ENCODE measurements at places on chromosomes 5 and 9. TPM values are rescaled to one million over a fixed set of nuclear protein-coding genes. Genes with fewer than 3 reads are reported as not detected.
A peak's percentile ranks its signal among the peaks of the same experiment; 100 is the strongest.

GRCh38 chr5:172696171-172696849 is 55.2 kb downstream of the NEURL1B start:
- DNase-seq, result no peak

HCN1 gene
- not detected for total RNA-seq

- no peak for DNase-seq
Measured at GRCh38 chr5:133933169-133933509, 35.3 kb downstream of the C5orf15 start.

DNA sequence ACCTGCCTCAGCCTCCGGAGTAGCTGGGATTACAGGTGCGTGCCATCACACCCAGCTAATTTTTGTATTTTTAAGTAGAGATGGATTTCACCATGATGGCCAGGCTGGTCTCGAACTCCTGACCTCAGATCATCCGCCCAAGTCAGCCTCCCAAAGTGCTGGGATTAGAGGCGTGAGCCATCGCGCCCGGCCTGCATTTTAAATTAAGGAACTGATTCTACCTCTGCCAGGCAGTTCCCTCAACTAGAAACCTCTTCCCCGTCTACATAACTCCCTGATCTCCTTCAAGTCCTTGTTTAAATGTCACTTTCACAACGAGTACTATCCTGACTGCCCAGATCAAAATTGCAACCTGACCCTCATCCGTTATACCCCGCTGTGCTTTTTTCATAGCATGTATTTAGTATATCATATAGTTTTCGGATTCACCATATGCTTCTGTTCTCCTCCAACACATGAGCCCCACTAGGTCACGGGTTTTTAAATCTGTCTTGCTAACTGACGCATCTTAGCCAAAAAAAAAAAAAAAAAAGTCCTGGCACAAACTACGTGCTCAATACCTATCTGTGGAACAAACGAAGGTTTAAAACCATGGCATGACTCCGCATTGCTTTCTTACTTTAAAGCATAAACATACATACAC is 858 bp upstream of the SOWAHA start:
- DNase-seq, result no peak

BAAT gene
- total RNA-seq, result not detected

DNA sequence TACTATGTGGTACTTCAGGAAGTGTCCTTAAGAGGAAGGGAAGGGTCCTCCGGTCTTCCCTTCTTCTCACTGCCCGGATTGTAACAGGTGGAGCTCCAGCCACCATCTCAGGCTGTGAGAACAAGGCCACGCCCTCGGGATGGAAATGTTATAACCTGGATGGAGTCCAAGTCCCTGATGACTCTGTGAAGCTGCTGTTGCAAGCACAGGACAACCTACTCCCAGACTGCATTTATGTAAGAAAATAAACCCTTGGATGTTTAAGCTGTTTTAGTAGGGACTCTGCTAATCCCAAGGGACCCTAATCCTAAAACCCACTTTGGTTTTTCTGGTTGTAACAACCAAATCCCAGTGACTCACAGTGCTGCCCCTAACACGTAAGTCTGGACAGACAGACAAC is 221.6 kb downstream of the ACTL7B start:
- DNase-seq, result no peak

- no peak for DNase-seq
Measured at GRCh38 chr9:130918826-130919558, 20.1 kb downstream of the FIBCD1 start.

NUTM2G gene
- not detected for total RNA-seq

DNA sequence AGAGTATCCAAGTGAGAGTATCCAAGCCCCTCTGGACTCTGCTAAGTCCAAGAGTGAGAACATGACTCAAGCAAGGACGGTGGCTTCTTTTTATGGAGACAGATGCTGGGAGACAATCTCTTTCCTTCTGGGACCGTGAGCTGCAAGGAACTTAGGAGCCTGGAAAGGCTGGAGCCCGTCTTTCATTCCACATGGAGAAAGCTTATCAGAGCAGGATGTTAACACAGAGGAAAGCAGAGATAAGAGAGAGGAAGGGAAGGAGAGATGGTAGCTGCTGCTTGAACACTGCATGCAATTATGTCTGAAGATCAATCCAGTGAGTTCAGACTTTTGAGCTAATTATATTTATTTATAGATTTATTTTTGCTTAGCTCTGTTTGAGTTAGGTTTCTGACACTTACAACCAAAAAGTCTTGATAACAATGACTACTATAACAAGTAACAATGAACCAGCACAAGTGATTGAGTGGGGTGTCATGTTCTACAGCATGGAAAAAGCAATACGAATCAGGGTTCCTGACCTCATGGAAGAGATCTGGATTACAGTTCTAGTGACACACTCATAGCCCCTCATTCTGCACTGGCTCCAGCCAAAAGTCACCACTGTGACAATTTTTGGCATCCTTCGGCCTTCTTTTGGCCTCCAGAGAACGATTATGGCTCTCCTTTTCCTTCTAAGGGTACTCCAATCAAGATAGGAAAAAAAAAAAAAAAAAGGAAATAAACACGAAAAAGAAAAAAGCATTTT is 71.5 kb downstream of the PRLR start:
- DNase-seq, result no peak

NFIB gene
- total RNA-seq, result not detected

DNA sequence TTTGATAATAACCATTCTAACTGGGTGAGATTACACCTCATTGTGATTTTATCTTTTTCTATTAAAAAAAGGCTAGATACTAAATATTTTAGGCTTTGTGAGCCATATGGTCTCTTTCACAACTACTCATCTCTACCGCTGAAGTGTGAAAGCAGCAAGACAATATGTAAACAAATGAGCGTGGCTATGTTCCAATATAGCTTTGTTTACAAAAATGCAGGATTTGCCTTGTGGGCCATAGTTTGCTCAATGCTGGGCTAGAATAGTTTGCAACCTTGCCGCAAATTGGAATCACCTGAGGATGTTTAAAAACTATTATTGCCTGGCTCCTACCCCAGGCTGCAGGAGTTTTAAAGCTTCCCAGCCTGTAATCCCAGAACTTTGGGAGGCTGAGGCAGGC is 10.2 kb upstream of the GPR150 start:
- no peak for DNase-seq

DNA sequence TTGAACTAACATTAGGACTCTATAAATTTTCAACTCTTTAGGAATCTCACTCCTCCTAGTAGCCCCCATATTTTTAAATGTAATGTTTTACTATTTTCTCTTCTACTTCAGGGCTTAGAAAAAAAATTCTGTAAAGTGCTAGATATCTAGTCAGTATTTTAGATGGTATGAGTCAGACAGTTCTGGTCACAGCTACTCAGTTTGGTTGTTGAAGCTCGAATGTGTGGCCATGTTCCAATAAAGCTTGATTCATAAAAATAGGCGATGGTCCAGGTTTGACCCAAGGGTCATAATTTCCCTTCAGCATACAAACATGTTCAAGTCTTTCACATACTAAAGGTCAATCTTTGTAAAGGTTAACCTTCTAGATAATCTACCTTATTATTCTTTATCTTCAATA is 566.0 kb upstream of the CDH18 start:
- no peak for DNase-seq

KLF4 gene
- total RNA-seq, result 0.79 TPM

- no peak for DNase-seq
Measured at GRCh38 chr5:66992547-66992946, 204.1 kb downstream of the CD180 start.

DNA sequence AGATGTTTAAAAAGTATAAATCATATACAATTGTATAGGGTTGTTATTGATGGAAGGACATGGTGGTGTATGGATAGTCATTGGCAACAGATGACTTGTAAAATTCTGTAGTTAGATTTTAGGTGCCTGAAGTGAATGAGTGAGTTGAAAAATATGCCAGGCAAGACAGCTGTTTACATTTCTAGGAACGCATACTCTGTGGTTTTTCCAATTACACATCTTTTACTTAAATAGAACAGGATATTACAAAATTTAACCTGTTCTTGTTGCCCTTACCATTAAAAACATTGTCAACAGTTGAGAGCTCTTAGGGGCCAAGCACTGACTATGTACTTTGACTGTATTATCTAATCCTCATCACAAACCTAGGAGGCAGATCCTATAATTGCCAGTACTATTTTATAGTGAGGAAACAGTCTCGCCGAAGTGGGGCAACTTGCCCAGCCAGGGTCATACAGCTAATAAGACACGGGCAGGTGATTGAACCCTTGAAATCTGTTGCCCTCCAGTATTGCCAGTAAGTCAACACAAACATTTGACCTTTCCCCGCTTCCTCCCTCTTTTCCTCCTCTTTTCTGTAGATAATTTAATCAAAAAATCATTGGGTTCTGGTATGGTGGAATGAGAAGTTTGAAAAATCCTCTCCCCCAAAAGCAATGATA is 88.6 kb downstream of the MACROH2A1 start:
- DNase-seq, result no peak

C9orf85 gene
- total RNA-seq, result 8.2 TPM

GRCh38 chr5:53334431-53334941 is 145.9 kb upstream of the FST start:
- no peak for DNase-seq

CDH9 gene
- not detected for total RNA-seq

- no peak for DNase-seq
Measured at GRCh38 chr9:18114559-18115475, 359.1 kb upstream of the ADAMTSL1 start.

DNA sequence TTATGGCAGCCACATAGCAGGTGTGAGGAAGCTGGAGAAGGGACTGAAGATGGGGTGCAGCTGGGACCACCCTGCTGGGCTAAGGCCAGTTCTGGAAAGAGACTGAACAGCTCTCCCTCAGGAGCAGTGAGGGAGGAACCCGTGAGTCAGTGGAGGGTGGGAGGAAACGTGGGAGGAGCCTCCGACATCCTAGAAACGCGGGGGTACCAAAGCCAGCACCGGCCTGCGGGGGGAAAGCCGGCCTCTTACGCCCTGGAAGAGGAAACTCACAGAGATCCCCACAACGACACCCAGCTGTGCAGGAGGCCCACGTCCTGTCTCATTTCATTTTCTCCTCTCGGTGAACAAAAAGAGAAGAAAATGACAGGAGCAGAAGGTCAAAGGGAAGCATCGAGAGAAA is 185.8 kb upstream of the IRX4 start:
- no peak for DNase-seq

GRCh38 chr5:154546719-154547118 is 68.7 kb upstream of the HAND1 start:
- DNase-seq, result no peak

CCNO gene
- total RNA-seq, result not detected

DNA sequence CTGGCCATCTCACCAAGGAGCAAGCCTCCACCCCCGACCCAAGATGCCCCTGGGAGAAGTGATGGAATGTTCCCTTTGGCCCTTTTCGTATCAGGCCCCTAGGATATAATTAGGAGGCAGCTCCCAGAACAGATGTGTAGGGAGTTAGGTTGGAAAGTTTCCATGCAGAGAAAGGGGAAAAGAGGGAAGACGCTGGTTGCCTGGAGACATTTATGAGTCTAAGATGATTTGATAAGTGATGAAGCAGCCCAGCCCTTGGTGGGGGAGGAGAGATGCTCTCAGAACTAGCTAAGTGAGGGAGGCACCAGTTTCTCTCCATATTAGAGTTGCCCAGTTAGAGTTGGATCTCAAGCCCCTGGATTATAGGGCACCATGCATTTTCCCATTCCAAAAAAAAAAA is 137.5 kb downstream of the GNA14 start:
- DNase-seq, result no peak

DNA sequence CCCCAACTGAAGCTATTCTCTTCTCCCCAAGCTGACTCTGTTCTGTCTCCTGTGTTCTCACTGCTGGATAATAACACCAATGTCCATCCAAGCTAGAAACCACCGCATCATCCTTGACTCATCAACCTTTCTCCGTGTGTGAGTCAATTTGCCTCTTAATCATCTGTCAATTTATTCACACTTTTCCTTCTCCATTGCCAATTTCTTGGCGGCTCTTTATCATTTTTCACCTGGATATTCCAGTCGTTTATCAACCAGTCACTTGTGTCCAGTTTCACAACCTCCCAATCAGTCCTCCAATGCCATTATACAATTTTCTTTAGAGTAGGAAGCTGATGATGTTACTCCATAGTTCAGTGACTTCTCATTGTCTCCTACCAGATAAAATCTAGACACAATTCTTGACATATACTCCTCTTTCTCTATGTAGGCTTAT is 45.4 kb upstream of the LIFR start:
- DNase-seq, result no peak

GRCh38 chr5:6766604-6767093 is 53.4 kb downstream of the TENT4A start:
- DNase-seq, result no peak

GRCh38 chr5:170434966-170435605 is 45.9 kb upstream of the KCNMB1 start:
- DNase-seq, result peak; percentile 37

HAVCR2 gene
- total RNA-seq, result 4.5 TPM

LCN1 gene
- not detected for total RNA-seq

- no peak for DNase-seq
Measured at GRCh38 chr5:76845890-76846289, 3.9 kb upstream of the S100Z start.

- no peak for DNase-seq
Measured at GRCh38 chr5:115317320-115317719, 20.9 kb upstream of the CCDC112 start.

- no peak for DNase-seq
Measured at GRCh38 chr5:60811105-60811504, 33.0 kb downstream of the ELOVL7 start.

SH3TC2 gene
- total RNA-seq, result not detected

Data from CD4-positive, alpha-beta memory T cell (primary cell).